ENCODE measurements at places on chromosomes 16 and 17. TPM values are rescaled to one million over a fixed set of nuclear protein-coding genes. Genes with fewer than 3 reads are reported as not detected.

- H3K36me3 ChIP-seq: no peaks in the 10 kb centered on the region
- H3K4me1 ChIP-seq: no peaks in the 10 kb centered on the region
- peak; percentile 32 for DNase-seq
These were observed 16.5 kb downstream of the CD300LB start for GRCh38 chr17:74514632-74515334.

- H3K27me3 ChIP-seq: peaks cover 17% of the 10 kb centered on the region
- no peak overlapping the region for H3K27ac ChIP-seq
- no peaks in the 10 kb centered on the region for H3K36me3 ChIP-seq
- no peak overlapping the region for H3K4me3 ChIP-seq
- no peaks in the 10 kb centered on the region for H3K4me1 ChIP-seq
- no peak for DNase-seq
These were observed 377 bp downstream of the SLC13A5 start for GRCh38 chr17:6712854-6713129.

DNA sequence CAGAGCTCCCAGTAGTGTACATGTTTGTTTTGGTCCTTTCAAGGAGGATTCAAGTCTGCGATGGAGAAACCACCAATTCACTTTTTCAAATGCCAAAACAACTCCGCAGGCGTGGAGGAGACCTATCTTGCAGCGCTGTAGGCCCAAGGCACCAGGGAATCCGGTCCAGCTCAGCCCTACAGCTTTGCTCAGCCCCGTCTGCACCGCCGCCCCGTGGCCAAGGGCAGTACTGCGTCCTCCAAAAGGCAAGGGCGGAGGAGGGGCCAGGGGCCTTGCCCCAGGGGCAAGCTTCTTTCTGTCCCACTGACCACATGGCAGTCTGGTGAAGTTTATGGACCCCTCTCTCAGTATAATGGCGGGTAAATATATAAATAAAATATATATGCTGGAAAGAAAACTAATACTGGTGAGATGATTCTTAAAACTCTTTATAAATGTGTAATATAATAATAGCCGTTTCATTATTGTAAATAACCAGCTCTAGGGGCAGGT lies 709 bp upstream of the CD300LG start:
- no peak overlapping the region for H3K27ac ChIP-seq
- H3K36me3 ChIP-seq: no peaks in the 10 kb centered on the region
- H3K4me1 ChIP-seq: no peaks in the 10 kb centered on the region
- peak; percentile 65 for DNase-seq

AOC2 gene
- total RNA-seq: 2.7 TPM

ZNF688 gene
- total RNA-seq: 9.6 TPM
